ENCODE measurements at places on chromosomes 3 and 15.

DNA sequence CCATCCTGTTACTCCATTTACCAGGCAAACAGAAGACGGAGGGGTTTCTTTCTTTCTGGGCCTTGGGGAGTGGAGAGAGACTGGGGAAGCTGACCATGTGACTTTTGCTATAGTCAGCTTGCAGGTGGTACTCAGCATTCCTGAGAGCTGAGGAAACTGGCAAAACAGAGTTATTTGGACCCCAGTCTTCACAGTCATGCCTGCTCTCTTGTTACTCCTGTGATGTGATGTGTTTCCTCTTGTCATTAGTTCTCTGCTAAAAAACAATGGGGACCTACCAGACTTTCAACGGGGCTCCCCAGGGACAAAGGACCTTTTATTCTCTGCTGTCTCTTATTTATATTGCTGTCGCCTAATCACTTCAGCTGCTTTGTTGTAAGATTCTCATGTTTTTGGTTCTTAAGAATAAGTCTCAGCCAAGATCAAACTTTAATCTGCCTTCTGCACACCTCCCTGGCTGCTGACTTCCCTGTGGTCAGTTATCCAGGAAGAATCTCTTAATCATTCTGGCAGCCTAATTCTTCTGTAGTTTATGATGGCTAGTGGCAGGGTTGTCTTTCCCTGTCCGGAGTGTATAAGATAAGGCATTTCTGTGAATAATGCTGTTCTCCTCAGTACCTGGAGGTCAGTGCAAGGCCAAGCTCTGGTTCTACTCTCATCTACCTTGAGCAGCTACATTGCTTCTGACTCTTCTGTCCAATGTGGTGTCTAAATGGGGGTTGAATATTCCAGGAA lies 8.8 kb downstream of the STARD9 start:
- no peak for DNase-seq

DNA sequence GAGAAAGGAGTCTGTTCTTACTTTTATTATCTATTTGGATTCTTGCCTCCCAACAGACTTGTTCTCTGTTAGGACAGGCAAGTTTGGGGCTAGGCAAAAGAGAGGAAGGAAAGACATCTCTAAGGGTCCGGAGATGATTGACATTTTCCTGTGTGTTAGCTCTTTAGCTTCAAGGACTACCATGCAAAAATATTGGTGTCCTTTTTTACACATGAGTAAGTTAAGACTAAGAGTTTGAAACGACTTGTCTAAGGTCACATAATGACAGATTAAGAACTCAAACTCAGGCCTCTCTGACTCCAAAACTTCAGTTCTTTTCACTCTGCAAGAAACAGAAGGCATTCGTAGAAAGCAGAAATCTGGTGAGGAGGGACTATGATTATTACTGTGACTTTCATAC lies 5.9 kb downstream of the LMCD1 start:
- no peak for DNase-seq

- no peak for DNase-seq
These were observed 139.9 kb upstream of the CNTN6 start for GRCh38 chr3:952906-953305.

DNA sequence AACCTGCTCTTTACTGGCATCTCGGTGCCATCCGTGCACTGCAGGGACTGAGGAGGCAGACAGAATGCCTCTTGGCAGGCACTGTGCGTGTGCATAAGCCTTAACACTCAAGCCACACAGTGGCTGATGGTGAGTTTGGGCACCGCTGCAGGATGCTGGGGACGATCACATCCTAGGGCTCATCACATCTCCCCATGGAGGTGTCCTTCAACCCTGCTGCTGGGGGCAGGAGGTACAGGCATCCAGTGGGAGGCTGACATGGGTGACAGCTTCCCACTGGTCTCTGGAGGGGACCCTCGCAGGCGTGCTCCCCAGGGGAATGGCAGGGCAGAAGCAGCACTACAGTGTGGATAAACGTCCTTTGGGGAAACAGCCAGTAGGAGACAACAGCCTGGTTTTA lies 190.9 kb downstream of the ADAMTS17 start:
- no peak for DNase-seq

- no peak for DNase-seq
These were observed 180.6 kb downstream of the FOXP1 start for GRCh38 chr3:71402911-71403310.

DNA sequence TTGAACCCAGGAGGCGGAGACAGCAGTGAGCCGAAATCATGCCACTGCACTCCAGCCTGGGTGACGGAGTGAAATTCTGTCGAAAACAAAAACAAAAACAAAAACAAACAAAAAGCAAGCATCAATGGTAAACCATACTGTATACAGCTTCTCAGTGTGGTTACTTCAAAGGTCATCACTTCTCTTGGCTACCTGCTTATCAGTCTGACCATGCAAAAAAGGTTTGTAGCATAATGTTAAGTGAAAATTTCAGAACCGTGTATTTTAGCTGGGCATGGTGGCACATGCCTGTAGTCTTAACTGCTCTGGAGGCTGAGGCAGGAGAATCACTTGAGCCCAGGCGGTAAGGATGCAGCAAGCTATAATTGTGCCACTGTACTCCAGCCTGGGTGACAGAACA lies 4.2 kb downstream of the UBXN7 start:
- no peak for DNase-seq

- no peak for DNase-seq
These were observed 207.0 kb downstream of the NTRK3 start for GRCh38 chr15:88049506-88049905.

- no peak for DNase-seq
These were observed 31.9 kb downstream of the TNK2 start for GRCh38 chr3:195876297-195877064.

DNA sequence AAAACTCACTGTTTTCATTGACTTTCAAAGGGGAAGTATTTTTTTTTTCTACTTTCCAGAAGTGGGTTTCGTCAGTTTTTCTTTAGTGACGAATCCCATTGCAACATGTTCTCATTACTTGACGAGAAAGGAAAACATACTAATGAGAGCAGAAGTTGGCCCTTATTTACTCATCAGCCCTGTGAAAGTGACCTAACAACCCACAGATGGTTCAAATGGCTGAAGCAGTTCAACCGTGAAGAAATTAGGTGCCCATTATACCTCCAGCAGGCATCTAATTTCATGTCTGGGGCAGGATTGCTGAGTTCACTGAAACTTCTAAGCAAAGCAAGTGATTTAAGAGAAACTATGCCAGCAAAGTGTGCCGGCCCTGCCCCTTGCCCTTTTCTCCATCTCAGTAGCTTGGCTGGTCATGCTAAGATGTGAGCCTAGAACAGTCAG lies 9.0 kb downstream of the AQP9 start:
- no peak for DNase-seq

DNA sequence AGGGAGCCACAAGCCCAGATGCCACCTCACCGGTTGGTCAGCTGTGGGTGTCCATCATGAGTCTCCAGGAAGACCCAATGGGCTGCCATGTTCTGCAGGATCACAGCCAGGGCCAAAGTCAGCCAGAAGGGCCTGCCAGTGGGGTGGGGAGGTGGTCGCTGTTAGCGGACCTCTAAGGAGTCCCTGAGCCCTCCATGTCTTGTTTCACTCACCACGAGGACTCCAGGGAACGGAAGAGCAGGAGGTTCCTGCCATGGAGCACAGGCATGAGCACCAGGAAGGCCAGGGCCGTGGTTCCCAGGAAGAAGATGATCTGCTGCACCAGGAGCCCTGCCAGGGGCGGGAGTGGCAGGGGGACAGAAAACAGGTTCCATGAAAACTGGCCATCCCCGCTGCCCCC lies 8.6 kb downstream of the ISLR start:
- no peak for DNase-seq

GRCh38 chr3:190532731-190533203 lies 18.9 kb downstream of the IL1RAP start:
- no peak for DNase-seq

GRCh38 chr3:164465172-164465571 lies 613.1 kb downstream of the SI start:
- DNase-seq, result no peak

DNA sequence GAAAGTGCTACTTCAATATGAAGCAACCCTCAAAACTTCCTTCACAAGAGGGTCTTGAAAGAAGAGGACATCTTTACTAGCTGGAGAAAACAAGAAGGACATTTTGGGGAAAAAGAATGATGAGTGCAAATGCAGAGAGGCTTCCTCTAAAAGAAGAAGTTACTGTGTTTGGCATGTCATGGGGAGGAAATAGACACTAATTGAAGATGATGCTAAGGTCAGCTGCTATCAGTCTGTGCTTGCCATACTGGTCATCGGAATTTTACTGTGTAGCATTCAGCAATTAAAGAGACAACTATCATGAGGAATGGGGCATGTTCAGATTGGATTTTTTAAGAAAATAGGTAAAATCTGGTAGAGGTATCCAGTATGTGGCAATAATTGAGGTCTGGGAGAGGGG lies 60.0 kb downstream of the THRB start:
- DNase-seq, result no peak

DNA sequence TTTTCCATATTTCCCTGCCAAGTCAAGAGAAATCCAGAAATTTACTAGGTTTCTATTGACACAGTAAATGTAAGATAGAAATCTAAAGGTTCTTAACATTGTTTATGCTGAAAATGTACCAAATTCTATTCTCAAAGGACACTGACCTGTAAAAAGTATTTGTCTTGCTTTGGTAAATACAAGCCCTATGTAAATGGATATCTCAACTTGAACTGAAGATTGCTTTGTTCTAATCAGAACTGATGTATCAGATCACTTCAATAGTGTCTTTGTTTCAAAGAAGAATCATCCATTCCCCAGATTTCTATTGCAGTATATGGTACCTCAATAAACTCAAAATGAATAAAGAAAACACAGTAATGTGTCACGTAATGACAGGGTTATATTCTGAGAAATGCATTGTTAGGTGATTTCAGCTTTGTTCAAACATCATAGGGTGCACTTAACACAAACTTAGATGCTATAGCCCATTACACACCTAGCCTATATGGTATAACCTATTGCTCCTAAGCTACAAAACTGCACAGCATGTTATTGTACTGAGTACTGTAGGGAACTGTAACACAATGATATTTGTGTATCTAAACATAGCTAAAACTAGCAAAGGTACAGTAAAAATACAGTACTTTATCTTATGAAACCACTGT lies 143.5 kb upstream of the NECTIN3 start:
- DNase-seq, result no peak

DNA sequence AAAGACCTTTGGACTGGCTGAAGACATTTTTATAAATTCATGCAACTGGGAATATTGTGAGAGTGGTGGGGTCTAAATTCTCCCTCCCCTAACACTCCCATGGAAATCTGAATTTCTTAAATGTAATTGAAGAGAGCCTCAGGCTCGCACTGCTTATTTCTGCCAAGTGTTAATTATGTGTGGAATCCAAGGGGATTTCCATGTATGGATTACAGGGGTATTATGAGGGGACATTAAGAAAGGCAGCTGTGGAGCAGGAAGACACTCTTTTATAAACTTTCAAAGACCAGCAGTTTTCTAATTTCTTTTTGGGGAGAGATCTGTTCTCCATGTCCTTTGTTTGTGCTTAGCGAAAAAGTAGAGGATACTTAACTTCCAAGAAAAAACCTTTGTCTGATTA lies 152.1 kb upstream of the TBL1XR1 start:
- no peak for DNase-seq

DNA sequence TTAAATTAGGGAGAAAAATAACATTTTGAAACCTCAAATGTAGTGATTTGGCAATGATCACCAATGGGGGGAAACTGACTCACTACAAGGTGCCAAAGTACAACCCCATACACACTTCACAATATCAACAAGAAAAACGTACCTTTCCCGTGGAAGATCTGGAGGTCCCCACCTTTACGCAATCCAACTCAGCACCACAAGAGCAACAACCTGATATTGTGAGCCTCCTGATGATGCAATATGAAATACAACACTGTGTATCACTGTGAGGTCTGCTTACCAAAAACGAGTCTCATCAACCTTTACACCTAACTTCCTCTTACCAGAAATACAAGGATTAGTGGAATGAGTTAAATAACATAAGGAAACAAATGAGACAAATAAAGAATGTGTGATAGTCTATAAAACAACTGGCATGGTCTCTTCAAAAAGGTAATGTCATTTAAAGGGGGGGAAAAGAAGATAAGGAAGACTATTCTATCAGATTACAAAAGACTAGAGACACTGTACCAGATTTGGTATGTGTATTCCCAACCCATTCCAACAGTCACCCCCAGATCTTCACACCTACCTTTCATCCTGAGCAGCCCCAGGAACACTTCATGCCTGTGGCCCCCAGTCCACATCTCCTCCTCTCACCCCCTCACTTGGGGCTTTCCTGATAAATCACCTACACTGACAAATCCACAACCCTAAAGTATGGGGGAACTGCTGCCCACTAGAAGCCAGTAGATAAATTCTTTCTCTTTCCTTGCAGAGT lies 27.7 kb downstream of the DLG1 start:
- DNase-seq, result no peak

- DNase-seq, result no peak
These were observed 132.3 kb downstream of the CHCHD6 start for GRCh38 chr3:126836220-126836860.

- no peak for DNase-seq
These were observed 710.1 kb upstream of the CBLB start for GRCh38 chr3:106578911-106579310.

- no peak for DNase-seq
These were observed 153.8 kb downstream of the IGF1R start for GRCh38 chr15:98802187-98802586.

DNA sequence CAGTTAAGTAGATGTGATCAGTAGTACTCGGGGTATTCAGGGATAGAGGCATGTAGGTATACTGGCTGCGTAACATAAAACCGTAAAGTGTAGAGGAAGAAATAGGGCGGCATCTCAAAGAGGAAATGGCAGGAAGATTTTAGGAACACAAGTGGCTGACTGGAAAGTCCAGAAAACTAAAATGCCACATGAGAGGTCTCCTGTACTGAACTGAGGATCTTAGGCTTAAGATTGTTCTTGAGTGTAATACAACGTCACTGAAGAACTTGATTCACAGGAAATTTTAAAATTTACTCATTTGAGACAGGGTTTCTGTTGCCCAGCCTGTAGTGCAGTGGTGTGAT lies 2.3 kb upstream of the LMLN start:
- DNase-seq, result no peak

DNA sequence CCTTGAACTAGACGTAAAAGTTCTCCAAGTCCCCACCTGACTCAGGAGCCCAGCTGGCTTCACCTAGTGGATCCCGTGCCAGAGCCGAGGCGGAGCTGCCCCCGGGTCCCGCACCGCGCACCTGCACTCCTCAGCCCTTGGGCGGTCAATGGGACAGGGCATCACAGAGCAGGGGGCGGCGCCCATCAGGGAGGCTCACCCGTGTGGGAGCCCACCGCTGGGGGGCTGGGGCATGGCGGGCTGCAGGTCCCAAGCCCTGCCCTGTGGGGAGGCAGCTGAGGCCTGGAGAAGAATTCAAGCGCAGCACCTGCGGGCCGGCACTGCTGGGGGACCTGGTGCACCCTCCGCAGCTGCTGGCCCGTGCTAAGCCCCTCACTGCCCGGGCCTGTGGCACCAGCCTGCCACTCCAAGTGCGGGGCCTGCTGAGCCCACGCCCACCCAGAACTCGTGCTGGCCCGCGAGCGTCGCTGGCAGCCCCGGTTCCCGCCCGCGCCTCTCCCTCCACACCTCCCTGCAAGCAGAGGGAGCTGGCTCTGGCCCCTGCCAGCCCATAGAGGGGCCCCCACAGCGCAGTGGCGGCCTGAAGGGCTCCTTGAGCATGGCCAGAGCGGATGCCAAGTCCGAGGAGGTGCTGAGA lies 16.2 kb downstream of the SQOR start:
- no peak for DNase-seq

Data from effector CD8-positive, alpha-beta T cell (primary cell).